Endothelial cell of coronary artery (primary cell): ENCODE measurements at places on chromosomes 5 and 9. TPM values are rescaled to one million over a fixed set of nuclear protein-coding genes. Genes with fewer than 3 reads are reported as not detected.

The C6 gene
- total RNA-seq: not detected in 2 replicates

The ROR2 gene
- not detected in 2 replicates for total RNA-seq

The CCNJL gene
- 5.0 TPM in 2 replicates for total RNA-seq

The GPR151 gene
- total RNA-seq: not detected in 2 replicates

The CKMT2 gene
- total RNA-seq: 0.19 TPM in 1 of 2 replicates, not detected in the other

The SOX30 gene
- not detected in 2 replicates for total RNA-seq

The IL3 gene
- not detected in 2 replicates for total RNA-seq

The FOXI1 gene
- total RNA-seq: under 0.01 TPM in 1 of 2 replicates, not detected in the other

The LCN10 gene
- not detected in 2 replicates for total RNA-seq

The FREM1 gene
- 0.09 and 0.18 TPM in 2 replicates for total RNA-seq

The SPATA31E1 gene
- not detected in 2 replicates for total RNA-seq

The MEGF10 gene
- 0.09 and 0.36 TPM in 2 replicates for total RNA-seq
